ENCODE measurements at places on chromosomes 2 and 18.

GRCh38 chr18:69759046-69759445, 188.6 kb downstream of the CD226 start:
- DNase-seq = no peak

- DNase-seq = no peak
Observed at GRCh38 chr2:88871336-88871735, 179.9 kb downstream of the RPIA start.

GRCh38 chr2:85011098-85011497, 40.1 kb downstream of the KCMF1 start:
- no peak for DNase-seq

DNA sequence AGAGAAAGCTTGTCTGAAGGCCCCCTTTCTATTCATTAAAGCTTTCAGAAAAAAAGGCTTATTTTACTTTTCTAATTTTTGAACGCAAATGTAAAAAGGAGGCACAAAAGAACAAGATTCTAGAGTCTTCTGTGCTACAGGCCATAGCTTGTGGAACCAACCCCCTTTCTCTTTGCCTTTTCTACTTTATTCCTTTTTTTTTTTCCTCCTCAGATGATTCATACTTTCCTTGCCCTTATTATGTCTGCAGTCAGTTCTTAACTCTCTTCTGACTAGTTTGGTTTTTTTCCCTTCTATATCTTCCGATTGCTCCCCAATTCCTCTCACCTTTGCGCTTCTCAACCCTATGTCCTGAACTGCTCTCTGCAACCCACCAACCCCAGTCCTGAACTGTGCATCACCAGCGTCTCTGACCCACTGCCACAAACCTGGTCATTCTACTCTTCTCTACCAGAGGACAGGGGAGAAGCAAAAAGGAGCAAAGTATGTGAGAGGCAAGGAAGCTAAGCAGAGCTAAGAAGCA, 56.9 kb upstream of the WIPF1 start:
- no peak for DNase-seq

DNA sequence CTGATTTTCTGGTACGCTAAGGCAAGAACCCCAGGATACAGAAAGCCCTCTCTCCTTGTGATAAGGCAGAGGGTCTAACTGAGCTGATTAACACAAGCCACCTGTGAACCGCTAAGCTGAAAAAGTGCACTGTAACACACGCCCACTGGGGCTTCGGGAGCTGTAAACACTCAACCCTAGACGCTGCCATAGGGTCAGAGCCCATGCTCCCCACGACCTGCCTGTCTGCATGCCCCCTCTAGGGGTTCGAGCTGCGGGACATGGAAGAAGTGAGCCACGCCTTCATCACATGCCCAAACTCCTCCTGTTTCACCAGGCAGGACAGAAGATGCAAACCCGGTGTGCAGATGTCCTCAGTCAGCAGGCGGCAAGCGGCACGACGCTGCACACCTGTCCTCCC, 173.9 kb upstream of the RAB12 start:
- DNase-seq = no peak

DNA sequence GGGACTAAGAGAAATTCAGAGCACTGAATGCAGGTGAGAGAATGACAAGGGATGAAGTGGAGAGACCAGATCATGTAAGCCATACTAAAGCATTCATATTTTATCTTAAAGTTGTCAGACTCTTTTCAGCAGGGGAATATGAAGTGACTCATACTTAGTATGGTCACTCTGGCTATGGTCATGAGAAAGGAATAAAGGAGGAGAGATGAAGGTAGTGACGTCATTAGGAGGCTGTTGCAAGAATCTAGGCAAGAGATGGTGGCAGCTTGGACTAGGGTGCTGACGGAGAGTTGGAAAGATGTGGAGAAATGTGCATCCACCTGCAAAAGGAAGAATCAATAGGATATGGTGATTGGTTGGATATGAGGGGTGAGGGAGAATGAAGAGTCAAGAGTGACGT, 203.2 kb upstream of the ACVR2A start:
- no peak for DNase-seq

DNA sequence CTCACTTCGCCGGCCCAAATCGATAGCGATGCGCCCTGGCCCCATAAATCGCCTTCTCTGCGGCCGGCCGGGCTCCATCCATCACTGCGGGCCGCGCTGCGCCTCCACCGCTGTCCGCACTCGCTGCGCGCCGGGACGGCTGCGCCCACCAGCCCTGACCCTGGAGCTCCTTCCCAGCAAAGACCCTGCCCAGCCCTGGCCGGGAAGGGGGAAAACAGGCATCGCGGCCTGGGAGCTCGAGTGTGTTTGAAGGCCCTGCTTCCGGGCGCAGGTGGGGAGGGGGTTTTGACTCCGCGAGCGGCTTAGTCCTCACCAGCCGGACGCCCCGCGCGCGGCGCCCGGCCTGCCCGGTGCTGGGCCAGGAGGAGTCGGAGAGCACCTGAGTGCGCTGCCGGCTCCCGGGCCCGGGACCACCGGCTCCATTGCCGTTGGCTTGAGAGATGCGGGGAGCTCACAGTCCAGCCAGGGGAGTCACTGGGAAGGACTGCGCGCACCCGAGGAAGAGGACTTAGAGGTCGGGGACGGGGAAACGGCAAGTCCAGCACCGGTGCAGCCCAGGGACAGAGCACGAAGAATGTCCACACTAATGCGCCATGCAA, 1.1 kb downstream of the PAX8 start:
- no peak for DNase-seq

GRCh38 chr2:219417374-219417773, 803 bp upstream of the DES start:
- DNase-seq = no peak

- no peak for DNase-seq
Observed at GRCh38 chr18:10042492-10042891, 128.7 kb downstream of the VAPA start.

GRCh38 chr2:228798458-228799207, 472.5 kb downstream of the PID1 start:
- no peak for DNase-seq

Measured in esophagus squamous epithelium (tissue), 5 donors.